ENCODE measurements at places on chromosomes 3 and 15.

GRCh38 chr15:48101376-48101961 lies 19.3 kb upstream of the SLC24A5 start:
- DNase-seq, result no peak

DNA sequence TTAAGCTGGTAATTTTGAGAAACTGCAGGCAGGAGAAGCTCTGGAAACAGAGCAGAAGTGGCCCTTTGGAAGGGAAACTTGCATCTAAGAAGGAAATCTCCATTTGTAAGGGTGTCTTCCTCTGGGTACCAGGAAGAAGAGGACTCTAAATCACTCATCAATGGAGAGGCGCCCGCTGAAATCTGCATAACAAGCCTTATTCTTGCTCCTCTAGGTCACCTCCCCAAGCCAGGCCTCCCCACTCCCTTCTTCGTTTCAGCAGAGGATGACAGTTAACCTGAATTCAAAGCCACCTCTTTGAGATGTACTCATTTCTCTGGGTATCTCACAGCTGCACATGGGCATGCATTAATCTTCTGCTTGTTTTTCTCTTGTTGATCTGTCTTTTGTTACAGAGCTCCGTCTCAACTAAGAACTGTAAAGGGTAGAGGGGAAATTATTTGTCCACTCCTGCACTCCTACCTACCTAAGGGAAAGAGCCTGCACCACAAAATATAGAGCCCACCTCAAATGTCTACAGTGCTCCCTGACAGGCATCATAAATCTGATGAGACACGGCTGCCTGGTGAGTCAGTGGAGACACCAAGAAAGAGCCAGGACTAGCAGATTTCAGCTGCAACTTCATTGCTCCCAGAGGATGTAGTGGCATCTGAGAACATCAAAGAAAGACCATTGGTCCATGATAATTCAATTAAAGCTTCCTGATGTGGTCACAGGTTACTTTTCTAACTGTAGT lies 51.5 kb downstream of the GABRB3 start:
- no peak for DNase-seq

DNA sequence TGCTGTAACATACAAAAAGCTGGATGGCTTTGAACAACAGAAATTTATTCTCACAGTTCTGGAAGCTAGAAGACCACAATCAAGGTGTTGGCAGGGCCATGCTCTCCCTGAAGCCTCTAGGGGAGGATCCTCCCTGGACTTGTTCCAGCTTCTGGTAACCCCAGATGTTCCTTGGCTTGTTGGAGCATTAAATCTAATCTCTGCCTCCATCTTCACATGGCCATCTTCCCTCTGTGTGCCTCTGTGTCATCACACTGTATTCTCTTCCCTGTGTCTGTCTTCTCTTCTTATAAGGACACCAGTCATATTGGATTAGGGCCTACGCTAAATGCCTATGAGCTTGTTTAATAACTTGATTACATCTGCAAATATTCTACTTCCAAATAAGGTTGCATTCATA lies 109.5 kb downstream of the STAG1 start:
- DNase-seq, result no peak

DNA sequence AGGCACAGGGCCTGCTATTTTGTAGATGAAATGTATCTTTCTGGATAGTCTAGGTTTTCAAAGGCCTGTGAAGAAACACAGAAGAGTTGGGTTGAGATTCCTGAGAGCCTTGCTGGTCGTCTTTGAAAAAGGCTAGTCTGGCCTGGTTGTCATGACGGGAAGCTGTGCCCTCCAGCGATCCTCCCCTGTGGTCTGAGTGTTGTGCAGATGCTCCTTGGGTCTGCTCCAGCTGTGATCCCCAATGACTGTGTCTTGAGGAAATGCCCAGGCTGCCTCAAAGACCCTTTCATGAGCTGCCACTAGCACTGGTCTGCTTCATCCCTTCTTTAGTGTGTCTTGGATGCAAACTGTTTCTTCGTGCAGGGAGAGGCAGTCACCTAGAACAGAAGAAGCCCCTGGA lies 111.0 kb upstream of the SYNPR start:
- no peak for DNase-seq

DNA sequence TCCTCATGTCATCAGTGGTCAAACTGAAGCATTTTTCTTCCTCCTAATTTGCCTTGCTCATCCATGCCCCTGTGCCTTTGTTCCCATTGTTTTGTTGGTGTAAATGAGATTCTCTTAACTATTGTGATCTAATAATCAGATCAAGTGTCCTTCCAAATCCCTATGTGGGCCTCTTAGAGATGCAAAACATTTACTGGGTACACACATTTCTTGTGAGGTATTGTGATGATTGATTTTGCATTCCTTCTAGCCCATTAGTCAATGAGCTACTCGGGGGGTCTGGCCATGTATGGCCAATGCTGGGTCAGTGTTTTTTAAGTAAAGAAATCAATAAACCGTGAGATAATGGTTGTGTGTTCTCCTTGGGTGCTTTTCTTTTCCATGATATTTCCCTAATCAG lies 580.4 kb downstream of the VGLL3 start:
- DNase-seq, result no peak

GRCh38 chr3:61718565-61718964 lies 157.2 kb downstream of the PTPRG start:
- DNase-seq, result no peak

DNA sequence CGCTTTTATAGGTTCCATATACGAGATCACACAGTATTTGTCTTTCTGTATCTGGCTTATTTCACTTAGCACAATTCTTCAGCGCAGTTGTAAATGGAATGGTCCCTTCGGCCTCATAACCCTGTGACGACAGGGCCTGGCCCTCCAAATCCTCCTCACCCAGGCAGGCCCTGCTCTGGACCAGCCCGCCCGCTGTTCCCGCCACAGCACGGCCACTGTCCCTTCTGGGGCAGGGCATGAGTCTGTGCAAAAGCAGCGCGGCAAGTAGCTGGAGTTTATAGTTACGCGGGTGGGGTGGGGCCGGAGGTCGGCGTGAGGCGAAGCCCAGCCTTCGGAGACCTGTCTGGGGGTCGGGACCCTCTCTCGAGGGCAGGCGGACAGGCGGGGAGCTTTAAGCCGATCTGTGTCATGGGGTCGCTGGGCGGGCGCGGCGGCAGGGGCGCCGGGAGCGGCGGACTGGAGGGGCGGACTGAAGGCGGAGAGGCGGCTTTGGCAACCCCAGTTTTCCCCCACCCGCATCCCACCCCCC lies 543 bp downstream of the ARPIN start:
- no peak for DNase-seq

DNA sequence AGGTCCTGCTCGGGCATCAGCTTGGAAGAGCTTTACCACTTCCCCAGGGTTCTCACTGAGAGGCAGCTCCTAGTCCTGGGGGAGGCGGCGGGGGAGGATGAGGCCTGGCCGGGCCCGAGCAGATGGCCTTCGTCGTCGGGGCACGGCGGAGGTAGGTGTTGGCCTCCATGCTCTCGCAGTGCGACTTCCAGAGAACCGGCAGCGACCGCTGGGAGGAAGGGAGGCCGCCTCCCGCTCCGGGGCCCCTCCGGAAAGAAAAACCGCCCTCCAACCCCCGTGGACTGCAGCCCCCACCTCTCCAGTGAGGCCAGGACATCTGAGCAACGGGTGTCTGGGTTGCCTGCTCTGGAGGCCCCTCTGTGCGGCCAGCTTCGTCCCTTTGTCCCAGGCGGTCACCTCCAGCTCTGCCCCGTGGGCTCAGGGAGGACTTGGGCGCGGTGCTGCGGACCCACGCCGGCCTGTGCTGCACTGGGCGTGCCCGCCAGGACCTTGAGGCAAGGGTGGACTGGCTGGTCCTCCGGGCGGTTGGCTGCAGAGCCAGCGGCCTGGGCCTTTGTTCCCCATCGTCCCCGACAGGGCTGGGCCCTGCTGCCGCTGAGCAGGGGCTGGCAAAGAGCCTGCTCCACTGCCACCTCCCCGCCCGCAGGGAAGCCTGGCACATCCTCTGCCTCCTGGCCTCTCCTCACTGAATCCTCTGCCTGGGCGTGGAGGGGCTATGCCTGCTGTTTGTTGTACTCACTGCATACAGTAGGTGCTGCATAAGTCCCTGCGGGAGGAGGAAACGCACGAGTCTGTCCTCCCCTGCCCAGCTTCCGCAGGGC lies 13.6 kb upstream of the GP9 start:
- no peak for DNase-seq

- DNase-seq, result no peak
Measured at GRCh38 chr3:167289435-167289834, 90.7 kb downstream of the ZBBX start.

- DNase-seq, result no peak
Measured at GRCh38 chr15:48785712-48786111, 25.2 kb downstream of the CEP152 start.

DNA sequence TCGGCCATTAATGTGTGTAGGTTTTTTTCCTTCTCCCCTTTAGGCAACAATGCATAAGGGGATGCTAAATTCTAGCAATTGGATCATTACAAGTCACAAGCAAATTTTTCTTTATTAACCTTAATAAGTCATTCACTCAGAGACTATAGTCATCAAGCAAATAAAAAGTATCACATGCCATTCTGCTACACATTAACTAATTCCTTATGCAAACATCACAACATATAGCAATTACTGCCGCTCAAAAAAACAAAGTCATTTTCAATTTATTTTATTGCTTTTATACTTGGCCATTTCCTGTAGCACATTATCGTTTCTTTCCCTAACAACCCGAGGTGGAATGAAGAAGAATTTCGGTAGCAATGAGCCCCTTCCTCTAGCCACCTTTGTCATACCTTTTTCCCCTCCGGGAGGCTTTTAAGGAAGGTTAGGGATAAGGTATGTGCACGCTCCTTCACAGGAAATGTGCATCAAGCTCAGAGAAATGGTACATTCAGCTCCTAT lies 421.2 kb downstream of the TIGIT start:
- DNase-seq, result no peak

DNA sequence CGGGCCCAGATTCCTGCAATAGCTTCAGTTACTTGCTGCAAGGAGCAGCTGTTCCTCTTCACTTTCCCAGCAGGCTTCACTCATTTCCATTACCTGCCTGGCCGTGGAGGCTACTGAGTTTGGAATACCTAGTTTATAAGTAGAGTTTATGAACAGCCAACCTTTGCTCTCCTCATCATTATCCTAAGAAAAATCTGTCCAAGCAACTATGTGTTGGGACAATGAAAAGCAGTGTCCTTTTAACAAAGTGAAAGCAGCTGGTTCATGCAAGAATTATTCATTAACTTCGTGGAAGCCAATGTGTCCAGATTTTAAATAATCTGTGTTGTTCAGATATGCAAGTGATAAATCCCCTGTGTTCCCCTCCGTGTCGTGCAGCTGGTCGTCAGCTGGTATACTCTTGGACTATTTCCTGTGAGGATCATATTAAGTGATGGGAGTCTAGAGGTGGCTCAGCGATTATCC lies 39.3 kb upstream of the SSR3 start:
- DNase-seq, result no peak

GRCh38 chr15:47366884-47367283 lies 350.4 kb upstream of the SEMA6D start:
- DNase-seq, result no peak

DNA sequence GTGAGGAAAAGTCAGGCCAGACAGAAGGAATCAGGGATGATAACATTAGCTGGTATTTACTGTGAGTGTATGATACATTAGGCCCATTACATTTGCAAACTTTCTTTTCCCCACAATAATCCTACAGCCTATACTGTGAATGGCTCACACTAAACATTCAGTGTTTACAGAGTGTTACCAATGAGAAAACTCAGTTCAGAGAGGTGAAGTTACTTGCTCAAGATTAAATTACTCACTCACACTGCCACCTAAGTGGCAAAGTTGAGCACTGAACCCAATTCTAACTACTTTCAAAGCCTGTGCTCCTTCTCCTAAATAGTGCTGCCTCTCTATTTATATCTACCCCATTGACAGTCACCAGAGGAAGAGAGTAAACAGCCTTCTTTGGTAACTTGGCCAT lies 8.5 kb downstream of the XPC start:
- no peak for DNase-seq

- peak; percentile 71 for DNase-seq
Measured at GRCh38 chr15:27479296-27480140, 508.5 kb downstream of the GABRG3 start.

GRCh38 chr3:127035677-127036076 lies 52.8 kb downstream of the PLXNA1 start:
- DNase-seq, result peak; percentile 47

Data from DMS153 (cell line).